Caco-2 (cell line): ENCODE measurements at places on chromosomes 1 and 21. TPM values are rescaled to one million over a fixed set of nuclear protein-coding genes. Genes with fewer than 3 reads are reported as not detected.
A peak's percentile ranks its signal among the peaks of the same experiment; 100 is the strongest.

DNA sequence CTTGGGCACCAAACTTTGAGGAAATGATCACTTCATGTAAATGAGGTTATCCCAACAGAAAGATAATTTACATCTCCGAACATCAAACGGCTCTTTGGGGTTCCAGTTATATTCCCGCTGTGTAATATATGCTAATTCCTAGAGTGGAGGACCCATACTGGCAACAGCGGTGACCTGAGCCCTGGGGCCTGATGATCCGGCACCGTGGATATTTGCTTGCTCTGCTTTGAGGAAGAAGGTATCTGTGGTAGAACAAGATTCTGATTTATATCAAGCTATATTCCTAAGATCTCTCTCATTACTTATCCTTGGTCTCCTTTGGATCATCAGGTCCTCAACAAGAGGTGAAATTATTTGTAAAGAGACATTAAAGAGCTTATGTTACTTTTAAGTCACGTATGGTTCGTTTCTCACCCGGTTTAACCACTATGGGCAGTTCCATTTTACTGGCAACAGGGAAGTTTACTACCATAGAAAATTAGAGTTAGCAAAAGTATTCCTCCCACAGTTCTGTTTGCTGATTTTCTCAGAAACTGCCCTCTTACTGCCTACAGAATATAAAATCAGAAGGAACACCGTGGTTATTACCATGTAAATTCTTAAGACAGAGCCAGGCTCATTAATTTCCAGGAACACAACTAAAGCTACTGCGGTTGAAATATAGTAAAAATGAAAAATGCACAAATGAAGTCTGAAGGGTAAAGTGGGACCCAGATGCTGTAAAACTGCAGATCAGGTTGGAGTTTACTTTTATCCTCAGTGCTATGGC is 56.7 kb downstream of the MRPL39 start:
- no peak for DNase-seq

DNA sequence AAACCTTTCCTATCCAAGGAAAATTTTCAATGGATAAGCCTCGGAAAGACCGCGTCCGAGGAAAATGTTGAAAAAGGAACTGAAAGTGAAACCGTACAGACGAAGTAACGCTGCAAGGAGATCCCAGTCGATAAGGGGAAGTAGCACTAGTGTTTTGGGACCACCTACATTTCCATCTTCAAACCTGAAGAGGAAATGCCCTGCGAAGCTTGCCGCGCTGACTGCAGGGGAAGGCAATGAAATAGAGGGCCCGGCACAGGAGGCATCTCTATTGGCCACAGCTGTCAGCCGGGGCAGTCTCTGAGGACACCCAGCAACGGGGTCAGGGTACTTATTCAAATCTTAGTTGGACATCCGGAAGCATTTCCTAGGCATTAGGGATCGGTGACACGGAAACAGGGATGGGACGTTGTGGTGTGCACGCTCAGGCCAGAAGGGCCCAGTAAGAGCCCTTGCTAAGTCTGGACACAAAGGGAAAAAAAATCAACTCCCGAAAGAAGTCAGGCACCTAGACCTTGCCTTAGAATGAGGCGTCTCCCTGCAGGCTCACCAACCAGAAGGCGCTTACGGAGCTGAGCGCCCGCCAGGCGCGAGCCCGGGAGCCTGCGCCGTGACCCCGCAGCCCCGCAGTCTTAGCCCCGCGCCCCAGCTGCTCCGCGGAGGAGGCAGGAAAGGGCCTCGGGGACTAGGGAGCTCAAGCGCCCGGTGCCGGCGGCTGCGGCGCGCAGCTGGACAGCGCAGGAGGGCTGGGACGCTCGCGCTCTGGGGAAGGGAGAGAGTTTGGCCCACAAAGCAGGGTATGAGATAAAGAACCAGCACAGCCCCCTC is 655 bp downstream of the USF1 start:
- DNase-seq: peak; percentile 65

FCRL2 gene
- not detected in 2 replicates for total RNA-seq

DNA sequence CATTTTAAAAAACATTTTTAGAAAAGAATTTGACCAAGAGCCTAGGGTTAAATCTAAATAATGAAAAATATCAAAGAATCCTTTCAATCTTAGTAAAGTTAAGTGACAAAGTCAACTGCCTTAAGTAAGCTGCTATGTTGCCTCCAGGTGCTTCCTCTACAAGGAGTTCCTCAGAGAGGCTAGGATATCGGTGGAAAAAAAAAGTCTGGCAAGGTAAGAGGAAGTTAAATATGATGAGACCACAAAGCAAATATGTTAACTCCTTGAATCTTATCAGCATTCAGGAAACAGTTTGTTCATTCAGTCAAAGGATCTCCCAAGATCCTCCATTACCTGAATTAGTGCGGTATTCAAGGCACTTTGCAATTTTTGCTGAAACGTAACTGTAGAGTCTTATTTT is 563.5 kb downstream of the PTPRC start:
- DNase-seq: no peak

KIAA0040 gene
- 18.9 and 24.9 TPM in 2 replicates for total RNA-seq

DNA sequence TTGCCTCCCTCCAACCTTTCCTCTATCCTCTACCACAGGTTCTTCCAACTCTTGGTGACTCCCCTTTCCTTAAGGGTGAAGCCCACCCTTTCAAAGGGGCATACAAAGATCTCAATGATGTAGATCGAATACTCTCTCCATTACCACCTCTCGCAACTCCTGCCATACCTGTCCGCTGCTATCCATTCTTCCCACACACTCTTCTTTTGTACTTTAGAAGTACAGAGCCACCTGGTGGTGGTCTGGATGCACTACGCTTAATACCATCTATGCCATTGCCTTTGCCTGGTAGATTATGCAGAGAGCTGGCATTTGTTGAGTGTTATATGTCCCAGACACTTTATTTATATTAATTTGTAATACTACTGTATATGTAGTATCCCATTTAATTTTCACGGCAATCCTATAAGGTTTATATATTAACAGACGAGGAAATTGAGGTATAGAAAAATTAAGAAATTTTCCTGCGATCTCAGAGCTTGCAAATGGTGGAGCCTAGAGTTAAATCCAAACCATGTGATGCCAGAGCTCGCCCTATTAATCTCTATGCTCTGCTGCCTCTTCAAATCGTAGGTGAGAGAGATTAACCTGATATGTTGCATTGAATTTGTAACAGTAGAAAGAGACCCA is 22.9 kb downstream of the TSHB start:
- peak; percentile 58 for DNase-seq

DNA sequence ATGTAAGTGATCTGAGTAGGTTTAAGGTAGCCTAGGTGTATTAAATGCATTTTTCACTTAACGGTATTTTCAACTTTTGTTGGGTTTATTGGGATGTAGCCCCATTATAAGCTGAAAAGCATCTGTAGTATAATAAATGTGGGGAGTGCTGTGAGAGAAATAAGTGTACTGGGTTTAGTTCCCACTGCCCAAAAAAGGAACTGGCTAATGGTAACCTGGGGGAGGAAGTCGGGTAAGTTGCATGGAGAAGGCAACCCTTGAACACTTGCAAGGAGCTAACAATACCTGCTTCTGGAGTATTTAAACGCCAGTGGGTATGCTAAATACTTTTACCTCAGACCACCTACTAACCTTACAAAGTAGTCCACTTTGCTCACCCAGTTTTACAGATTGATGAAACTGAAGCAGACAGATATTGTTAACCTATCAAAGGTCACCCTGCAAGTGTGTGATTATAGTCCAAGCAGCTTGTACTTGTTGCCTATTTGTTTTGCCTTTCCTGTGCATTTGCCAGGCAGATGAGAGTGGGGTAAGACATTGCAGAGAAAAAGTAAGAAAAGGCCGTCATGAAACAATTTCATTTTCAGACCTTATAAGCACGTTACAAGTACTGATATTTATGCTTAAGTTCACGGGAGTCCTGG is 7.6 kb upstream of the SHISA4 start:
- no peak for DNase-seq

OPRD1 gene
- total RNA-seq: 0.07 and 0.12 TPM in 2 replicates
